Esophagus squamous epithelium (tissue), 5 donors: ENCODE measurements at places on chromosomes 4 and X.

GRCh38 chrX:24985120-24985519, 30.6 kb downstream of the ARX start:
- DNase-seq = no peak

- DNase-seq = no peak
These were observed 272.4 kb upstream of the VCX start for GRCh38 chrX:7570432-7571029.

GRCh38 chr4:71186566-71187403, 152.0 kb upstream of the SLC4A4 start:
- no peak for DNase-seq

DNA sequence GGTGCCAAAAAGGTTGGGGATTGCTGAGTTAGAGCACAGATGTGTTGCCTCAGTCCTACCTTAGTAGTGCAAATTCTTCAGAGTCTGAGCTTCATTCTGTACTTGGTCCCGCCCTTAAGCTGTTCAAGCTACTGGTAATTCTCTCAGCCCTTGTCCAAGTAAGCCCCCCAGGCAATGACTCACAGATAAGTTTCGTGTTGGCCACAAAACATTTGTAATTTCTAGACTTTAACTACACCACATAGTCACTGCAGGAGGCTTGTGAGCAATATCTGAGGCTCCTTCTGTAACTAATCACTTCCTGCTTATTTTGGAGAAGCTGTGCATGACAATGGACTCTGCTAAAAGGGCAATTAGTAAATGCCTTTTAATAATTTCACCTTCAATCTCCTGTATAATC, 1420.5 kb downstream of the PCDH7 start:
- DNase-seq = no peak

DNA sequence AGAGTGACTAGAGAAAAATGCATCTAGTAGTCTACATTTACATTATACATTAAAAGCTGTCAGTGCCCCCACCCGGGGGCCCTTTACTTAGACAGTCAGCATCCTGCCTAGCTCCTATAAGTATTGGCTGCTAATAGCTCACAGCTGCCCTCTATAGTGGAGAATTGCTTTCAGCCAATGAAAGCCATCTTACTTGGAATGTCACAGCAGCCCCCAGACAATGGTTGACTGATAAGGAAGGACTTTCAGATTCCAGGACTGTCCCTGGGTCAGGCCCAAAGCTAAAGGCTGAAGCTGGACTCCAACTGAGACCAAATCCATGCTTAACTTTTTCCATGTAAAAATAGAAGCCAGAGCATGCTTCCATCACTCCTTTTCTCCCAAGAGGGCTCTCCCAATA, 196.9 kb downstream of the ANKRD50 start:
- no peak for DNase-seq

DNA sequence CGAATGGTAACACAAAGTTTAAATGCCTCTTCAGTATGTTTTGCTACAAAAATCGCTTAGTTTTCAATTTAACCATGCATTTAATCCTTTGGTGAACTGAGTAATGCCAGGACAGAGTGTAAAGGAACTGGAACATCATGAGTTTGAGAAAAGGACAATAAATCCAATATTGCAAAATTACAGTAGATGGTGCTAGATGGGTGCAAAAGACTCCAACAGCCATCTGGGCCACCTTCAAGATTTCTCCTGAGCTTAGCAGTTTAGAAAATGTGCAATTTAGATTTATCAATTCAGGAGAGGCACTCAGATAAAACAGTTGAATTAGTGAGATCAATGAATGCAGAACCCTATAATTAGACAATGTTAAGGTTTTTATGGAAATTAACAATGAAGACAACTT, 33.2 kb upstream of the MID1IP1 start:
- DNase-seq = no peak

DNA sequence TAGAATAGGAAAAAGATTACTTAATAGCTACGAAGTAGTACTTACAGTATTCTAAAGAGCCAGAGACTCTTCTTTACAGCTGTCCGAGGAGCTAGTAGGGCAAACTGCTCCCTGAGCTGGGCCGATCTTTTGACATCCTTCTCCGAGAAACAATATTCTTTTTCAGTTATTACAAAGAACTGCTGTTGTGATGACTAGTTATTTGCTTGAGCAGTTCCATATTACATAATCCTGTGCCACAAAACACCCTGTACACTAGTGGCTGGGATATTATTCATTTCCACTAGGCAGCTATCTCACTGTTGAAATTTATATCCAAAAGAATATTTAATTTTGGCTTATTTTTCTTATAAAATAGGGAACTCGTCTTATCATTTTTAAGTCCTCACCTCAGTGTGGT, 278.3 kb downstream of the CHIC1 start:
- no peak for DNase-seq

GRCh38 chrX:10660171-10660570, 39.8 kb upstream of the MID1 start:
- DNase-seq = no peak

- no peak for DNase-seq
These were observed 235.9 kb downstream of the SHOX start for GRCh38 chrX:866441-866990.

- DNase-seq = no peak
These were observed 20.3 kb downstream of the TNIP2 start for GRCh38 chr4:2735869-2736268.

- no peak for DNase-seq
These were observed 78.7 kb downstream of the SUPT20HL2 start for GRCh38 chrX:24235084-24235710.

DNA sequence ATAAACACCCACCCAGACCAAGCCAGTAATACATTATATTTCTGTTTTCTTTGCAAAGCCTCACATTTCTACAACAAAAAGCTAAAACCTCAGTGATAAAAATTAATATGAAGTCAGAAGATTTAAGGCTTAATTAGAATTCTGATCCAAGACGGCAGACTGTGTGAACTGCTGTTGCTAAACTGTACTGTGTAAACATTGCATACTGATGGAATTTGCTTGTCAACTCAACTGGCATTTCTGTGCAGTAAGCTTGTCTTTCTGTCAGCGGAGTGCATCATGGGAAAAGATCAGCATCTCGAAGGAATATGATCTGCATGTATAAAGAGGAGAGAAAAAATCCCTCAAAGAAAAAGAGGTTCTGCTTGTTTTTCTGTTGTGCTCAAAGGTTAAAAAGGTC, 69.4 kb upstream of the SPANXB1 start:
- DNase-seq = no peak
